ENCODE measurements at places on chromosomes 5 and 9.
A peak's percentile ranks its signal among the peaks of the same experiment; 100 is the strongest.

- peaks cover 32% of the 10 kb centered on the region for H3K36me3 ChIP-seq
- H3K4me1 ChIP-seq = no peaks in the 10 kb centered on the region
- no peak overlapping the region for H3K4me3 ChIP-seq
- no peaks in the 10 kb centered on the region for H3K27me3 ChIP-seq
Measured at GRCh38 chr9:33931326-33931725, 114.4 kb downstream of the UBE2R2 start.

- H3K27ac ChIP-seq = no peak overlapping the region
- no peak overlapping the region for H3K4me3 ChIP-seq
- H3K36me3 ChIP-seq = no peaks in the 10 kb centered on the region
- no peak for DNase-seq
- no peaks in the 10 kb centered on the region for H3K27me3 ChIP-seq
Measured at GRCh38 chr5:120609570-120609969, 145.5 kb downstream of the PRR16 start.

DNA sequence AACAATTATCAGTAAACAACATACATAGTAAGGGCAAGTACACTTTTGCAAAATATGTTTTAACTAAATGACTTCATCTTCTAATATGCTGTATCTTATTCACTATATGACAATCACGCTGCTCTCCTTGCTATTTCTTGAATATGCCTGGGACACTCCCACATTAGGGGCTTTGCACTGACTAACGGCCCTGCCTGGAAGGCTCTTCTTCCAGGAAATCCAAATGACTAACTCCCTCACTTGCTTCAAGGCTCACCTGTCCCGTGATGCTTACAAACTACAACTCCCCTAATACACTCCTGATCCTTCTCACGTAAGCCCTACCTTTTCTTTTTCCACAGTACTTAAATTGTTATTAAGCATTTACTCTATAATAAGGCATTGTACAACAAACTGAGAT lies 10.6 kb downstream of the ERP44 start:
- no peak overlapping the region for H3K4me3 ChIP-seq
- H3K36me3 ChIP-seq = no peaks in the 10 kb centered on the region
- no peak overlapping the region for H3K27ac ChIP-seq
- DNase-seq = no peak
- no peaks in the 10 kb centered on the region for H3K27me3 ChIP-seq
- peaks cover 45% of the 10 kb centered on the region for H3K4me1 ChIP-seq

GRCh38 chr5:9388941-9389674 lies 156.8 kb downstream of the SEMA5A start:
- no peak overlapping the region for H3K4me3 ChIP-seq
- H3K27ac ChIP-seq = no peak overlapping the region
- peaks cover 9% of the 10 kb centered on the region for H3K4me1 ChIP-seq
- H3K36me3 ChIP-seq = no peaks in the 10 kb centered on the region
- no peaks in the 10 kb centered on the region for H3K27me3 ChIP-seq

DNA sequence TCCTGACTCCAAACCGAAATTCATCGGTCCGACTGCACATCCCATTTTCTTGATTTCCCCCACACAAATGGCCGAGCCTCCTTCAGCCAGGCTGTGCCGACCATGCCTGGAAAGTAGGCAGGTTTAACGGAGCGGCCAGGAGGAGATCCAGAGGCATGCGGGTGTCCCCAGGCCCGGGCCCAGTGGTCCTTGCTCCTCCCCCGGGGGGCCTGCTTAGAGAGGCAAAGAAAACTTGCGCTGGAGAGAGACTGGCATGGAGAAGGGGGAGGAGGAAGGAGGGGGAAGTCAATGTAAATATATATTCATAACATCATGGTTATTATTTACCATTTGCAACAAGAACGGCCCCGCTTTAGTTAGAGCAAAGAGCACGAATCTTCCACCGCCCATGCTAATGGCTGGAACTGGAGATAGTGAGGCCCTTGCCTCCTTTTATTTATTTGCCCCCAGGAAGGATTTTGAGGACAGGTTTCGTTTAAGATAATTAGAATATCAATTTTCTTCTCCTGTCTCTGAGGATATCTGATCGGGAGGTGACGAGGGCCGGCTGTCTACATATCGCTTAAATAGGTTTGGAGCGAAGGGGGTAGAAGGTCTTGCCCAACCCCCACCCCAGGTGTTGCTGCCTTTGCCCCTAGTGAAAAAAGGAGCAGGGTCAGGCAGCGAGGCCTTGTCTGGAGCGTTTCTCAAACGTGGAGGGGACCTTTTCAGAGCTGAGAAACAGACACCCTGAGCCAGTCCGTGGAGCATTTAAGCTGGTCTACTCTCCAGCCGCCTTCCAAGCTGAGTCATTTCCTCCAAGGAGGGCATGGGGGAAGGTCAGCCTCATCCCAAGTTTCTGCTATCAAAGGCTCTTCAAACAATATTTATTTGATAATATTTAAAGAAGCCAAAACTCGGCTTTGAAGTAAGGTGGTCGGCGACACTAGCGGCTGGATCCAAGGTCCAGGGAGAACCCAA lies 2.5 kb downstream of the BARHL1 start:
- no peak overlapping the region for H3K4me3 ChIP-seq
- no peak overlapping the region for H3K27ac ChIP-seq
- no peak for DNase-seq
- H3K4me1 ChIP-seq = peaks cover 8% of the 10 kb centered on the region

DNA sequence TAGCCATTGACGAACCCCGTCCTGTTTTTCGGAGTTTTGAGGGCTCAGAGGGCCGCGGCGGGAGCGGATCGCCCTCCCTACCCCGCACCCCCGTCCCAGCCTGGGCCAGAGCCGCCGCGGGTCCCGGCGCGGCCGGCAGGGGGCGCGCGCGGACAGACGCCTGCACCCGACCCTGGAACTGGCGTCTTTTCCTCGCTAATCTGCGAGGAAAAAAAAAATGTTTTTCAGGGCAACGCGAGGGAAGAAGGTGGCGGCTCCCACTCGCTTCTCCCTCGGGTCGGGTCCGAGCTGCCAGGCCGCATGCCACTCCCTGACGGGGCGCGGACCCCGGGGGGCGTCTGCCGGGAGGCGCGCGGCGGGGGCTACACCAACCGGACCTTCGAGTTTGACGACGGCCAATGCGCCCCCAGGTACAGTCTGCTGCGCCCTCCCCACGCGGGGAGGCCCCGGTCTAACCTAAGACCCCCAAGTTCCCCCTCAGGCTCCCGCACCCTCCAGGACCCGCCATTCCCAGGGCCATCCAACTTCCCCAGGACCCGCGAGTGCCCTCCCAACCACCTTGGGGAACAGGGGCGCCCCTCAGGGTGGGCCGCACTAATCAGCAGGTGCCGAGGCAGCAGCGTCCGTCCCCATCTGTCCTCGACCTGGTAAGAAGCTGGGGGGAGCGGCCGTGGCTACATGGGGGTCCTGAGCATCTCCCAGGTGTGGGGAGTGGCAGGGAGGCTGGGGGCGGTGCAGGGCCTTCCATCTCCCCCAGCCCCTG lies at the start of gene KCNT1:
TSS of gene KCNT1 (plus strand) at position 227 of the 763 bp plus-strand sequence. CDS start at position 301, 74 bp downstream.
- H3K27ac ChIP-seq = no peak within 1 kb of the TSS
- peaks cover 24% of the 10 kb centered on the region for H3K4me1 ChIP-seq
- peak within 1 kb of the TSS; percentile 23 for H3K4me3 ChIP-seq
- no peak for DNase-seq
- H3K36me3 ChIP-seq = no peaks in the 10 kb centered on the region
- H3K27me3 ChIP-seq = peaks cover 5% of the 10 kb centered on the region

- no peak overlapping the region for H3K27ac ChIP-seq
- no peak overlapping the region for H3K4me3 ChIP-seq
- DNase-seq = no peak
- no peaks in the 10 kb centered on the region for H3K27me3 ChIP-seq
- H3K4me1 ChIP-seq = peaks cover 22% of the 10 kb centered on the region
- H3K36me3 ChIP-seq = no peaks in the 10 kb centered on the region
Measured at GRCh38 chr9:114076237-114077161, 1.6 kb downstream of the AMBP start.

DNA sequence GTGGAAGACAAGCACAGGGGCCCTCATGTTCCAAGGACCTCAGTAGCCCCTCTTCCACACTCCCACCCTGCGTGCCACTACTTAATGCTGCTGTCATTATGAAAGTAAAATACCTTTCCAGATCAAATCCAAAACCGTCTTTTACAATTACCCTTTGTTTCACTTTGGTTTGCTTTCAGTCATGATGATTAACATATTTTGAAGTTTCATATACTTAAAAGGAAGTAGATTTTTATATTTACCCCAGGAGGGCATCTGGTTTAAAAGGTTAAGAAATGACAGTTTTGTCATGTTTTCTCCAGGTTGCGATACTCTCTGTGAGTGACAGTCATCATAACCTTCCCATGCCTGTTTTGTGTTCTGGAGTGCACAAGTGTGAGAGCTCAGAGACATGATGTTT lies 13.5 kb upstream of the MAP1B start:
- H3K27ac ChIP-seq = no peak overlapping the region
- H3K36me3 ChIP-seq = no peaks in the 10 kb centered on the region
- DNase-seq = no peak

- no peak for DNase-seq
- H3K4me3 ChIP-seq = no peak overlapping the region
- no peaks in the 10 kb centered on the region for H3K27me3 ChIP-seq
- H3K36me3 ChIP-seq = no peaks in the 10 kb centered on the region
Measured at GRCh38 chr5:16673241-16674201, 56.7 kb upstream of the RETREG1 start.

DNA sequence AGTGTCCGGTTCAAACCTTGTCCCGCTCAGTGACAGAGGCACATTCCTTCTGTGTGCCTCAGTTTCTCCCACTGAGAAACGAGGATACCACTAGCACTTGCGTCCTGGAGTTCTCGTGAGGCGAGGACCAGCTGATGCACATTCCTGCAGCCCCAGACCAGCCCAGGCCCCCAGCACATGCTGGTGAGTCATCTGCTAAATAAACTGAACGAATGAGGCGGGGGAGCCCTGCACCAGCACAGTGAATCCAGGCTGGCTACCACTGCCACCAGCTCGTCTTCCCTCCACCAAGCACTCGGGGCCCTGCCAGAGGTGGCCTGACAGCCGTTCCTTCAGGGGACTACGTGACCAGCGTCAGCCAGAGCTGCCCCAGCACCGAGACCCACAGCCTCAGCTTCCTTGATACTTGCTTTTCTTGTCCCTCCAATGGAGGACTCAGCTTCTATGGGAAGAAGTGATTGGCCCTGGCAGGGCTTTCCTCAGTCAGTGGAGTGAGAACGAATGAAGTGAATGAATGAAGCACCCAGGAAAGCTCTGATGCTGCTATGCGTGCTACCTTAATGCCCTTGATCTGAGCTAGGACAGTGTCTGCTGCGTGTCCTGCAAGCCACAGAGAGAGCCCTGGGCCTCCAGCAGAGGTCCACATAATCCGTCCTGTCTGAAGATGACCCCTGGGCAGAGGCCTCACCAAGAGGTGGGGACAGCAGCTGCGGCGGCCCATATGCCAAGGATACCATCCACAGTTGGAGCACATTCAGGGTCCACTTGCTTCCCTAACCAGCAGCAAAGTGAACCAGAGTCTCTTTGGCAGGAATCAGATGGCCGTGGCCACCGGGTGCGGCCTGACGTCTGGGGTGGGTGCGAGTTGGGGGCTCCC lies 13.5 kb upstream of the BARX1 start:
- H3K27me3 ChIP-seq = no peaks in the 10 kb centered on the region
- no peak overlapping the region for H3K27ac ChIP-seq
- H3K4me1 ChIP-seq = no peaks in the 10 kb centered on the region
- no peaks in the 10 kb centered on the region for H3K36me3 ChIP-seq
- no peak for DNase-seq

DNA sequence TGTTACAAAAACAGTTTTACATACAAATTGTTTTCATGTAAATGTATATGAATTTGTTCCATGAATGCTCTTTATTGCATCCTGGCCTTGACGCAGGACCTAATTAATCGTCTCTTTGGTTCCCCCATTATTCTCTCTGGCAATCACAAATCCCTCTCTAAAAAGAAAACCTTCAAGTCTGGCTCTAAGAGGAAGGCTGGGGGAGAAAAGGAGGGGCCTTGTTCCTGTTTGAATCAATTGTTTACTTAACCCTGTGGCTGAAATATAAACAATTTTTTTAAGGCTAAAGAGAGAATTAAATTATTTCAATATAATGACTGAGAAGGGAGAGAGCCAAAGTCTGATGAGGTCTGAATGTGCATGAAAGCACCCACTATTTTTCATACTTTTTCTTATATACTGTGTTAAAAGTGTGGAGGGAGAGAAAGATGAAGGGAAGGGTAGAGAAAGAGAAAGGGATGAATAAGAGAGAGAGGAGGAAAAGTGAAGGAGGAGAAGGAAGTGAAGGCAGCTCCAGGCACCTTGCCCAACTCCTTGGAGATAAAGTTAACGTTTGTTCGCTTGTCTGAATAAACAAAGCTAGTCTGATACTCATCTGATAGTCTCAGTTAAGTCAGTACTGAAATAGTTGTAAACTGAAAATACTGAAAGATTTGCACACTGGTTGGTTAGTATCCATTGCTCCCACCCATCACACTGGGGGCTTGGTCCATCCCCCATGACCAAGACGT lies 116.4 kb upstream of the SPDL1 start:
- DNase-seq = no peak
- H3K4me3 ChIP-seq = no peak overlapping the region
- no peaks in the 10 kb centered on the region for H3K27me3 ChIP-seq

GRCh38 chr9:132426639-132427414 lies 16.8 kb downstream of the CFAP77 start:
- DNase-seq = no peak
- no peak overlapping the region for H3K27ac ChIP-seq
- no peak overlapping the region for H3K4me3 ChIP-seq
- no peaks in the 10 kb centered on the region for H3K27me3 ChIP-seq

- H3K4me3 ChIP-seq = no peak overlapping the region
- no peaks in the 10 kb centered on the region for H3K36me3 ChIP-seq
Measured at GRCh38 chr9:2255128-2255527, 240.0 kb downstream of the SMARCA2 start.

GRCh38 chr9:91714020-91714806 lies 235.8 kb downstream of the ROR2 start:
- H3K4me3 ChIP-seq = peak overlapping the region; percentile 60
- H3K27me3 ChIP-seq = peaks cover 64% of the 10 kb centered on the region
- peak overlapping the region; percentile 33 for H3K27ac ChIP-seq
- DNase-seq = no peak

GRCh38 chr9:80146466-80146865 lies 574.7 kb downstream of the TLE4 start:
- H3K4me1 ChIP-seq = no peaks in the 10 kb centered on the region
- H3K36me3 ChIP-seq = no peaks in the 10 kb centered on the region
- H3K27me3 ChIP-seq = no peaks in the 10 kb centered on the region

DNA sequence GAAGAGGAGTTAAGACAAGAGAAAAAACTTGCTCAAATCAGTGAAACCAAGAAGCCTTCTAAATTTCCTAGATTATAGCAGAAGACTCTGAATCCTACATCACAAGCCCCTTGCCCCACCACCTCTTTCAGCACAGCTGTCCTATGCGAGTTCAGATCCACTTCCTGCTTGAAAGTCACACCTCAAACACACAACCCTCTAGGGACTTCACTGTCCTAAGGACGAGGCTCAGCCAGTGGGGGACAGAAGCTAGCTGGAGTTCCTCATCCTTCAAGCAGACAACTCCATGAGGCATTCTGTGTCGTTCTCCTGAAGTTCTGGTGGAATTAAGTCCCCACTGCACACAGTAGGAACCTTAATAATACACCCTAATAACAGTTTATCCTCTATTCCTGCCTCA lies 44.3 kb downstream of the NRG2 start:
- H3K27ac ChIP-seq = no peak overlapping the region
- peaks cover 19% of the 10 kb centered on the region for H3K27me3 ChIP-seq
- DNase-seq = no peak
- H3K36me3 ChIP-seq = no peaks in the 10 kb centered on the region
- H3K4me1 ChIP-seq = no peaks in the 10 kb centered on the region
